ENCODE measurements at places on chromosomes 13 and 19.

DNA sequence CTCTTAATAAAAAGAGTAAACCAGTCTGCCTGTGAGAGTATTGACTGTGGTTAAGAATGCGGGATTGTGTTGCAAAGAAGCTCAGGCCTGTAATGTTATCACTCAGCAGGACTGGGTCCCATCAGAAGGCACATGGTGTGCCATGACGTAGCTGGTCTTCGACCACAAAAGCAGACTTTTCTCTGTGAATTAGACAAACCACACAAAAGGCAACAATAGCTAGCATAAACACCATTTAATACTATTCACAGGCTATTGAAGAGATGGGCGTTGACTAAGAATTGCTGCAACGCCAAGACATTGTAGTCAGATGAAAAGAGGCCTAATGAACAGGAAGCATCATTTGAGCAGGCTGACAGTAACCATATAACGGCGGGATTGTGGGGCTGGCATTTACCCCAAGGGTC lies 235.6 kb upstream of the SOX21 start:
- no peak for DNase-seq

DNA sequence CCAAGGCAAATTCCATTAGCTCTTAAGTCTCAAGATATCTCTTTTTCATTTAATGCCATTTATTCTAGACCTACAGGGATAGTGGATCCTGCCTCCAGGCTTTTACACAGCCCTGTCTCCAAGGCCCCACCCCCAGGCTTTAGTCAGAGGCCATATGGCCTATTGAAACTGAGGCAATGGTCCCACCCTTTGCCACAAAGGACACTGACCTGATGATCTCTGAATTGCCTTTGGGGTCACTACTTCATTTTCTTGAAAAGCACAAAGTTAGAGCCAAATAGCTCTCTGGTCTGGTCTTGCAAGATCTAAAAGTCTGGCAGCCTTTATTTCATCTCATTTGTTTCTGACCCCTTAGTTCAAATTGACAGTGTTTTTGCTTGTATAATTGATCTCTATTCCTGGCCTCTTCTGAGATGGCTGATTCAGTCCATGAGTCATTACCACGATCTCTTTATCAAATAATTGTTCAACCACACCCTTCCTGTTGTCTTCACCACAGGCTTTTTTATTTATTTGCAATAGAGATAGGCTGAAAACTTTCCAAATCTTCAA lies 209.8 kb downstream of the FGF14 start:
- no peak for DNase-seq

- no peak for DNase-seq
These were observed 87.0 kb upstream of the SOX21 start for GRCh38 chr13:94799299-94799698.

DNA sequence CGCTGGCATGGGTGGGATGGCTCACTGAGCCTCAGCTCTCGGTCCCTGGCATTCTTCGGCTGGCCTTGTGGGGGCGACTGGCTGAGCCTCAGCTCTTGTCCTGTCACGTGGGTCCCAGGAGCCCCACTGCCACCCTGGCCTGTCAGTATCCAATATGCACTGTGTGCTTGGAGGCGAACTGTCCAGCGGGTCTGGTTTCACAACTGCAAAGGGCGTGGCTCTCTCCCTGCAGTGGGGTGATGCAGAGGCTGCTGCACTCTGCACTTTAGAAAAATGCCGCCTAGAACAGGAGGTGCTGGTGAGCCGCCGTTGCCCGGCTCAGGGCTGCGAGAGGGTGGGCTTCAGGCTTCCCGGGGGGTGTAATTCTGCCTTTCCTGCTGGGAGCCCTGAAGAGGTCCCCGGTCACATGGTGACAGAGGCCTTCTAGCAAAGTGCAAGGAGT lies 17.0 kb upstream of the TMEM255B start:
- DNase-seq: no peak

DNA sequence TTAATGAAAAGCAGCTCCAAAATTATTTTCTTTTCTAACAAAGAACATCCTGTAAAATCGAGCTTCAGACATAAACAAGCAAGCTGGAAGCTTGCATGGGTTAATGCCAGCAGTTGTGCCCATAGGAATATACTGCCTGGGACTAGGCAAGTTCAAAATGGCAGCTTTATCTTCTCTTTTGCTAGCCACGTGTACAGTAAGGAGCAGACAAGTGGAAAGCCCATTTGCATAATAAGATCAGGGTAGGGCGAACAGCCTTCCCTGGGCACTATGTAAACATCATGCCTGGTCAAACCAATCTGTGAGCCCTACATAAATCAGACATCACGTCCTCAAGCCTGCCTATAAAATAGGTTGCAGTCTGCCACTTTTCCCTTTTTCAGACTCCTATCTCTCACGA lies 489.7 kb downstream of the RFC3 start:
- no peak for DNase-seq

- DNase-seq: no peak
These were observed 61.1 kb downstream of the MIPEP start for GRCh38 chr13:23828086-23828485.

DNA sequence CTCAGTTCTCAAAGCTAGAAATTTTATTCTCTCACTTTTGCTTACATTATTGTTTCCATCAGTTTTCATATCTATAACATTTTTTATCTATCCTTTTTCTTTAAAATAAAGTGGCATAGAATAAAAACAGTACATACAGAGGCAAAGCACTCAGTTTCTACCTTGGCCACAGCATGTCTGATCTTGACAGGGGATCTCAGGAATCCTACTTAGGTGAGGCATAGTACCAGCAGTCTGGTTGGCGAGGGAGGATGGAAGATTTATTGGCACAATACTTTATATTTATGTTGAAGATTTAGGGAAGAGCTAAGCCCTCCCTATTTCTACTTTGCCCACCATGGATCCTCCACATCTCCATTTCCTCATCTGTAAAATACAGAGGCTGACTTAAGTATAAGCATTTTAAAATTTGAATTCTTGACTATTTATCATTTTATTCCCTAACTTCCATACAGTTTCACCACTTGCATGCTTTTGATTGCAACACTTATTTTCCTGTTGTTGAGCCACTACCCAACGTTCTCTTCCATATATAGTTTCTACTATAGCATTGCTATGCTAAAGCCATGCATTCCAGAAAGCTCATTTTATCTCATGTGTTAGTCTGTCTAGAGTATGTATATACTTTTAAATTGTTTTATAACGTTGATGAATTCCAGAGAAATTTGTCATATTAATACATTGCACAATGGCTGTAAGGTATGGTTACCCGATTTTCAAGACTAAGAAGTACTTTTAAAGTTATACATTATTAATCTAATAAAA lies 506.7 kb downstream of the KCTD12 start:
- DNase-seq: no peak

DNA sequence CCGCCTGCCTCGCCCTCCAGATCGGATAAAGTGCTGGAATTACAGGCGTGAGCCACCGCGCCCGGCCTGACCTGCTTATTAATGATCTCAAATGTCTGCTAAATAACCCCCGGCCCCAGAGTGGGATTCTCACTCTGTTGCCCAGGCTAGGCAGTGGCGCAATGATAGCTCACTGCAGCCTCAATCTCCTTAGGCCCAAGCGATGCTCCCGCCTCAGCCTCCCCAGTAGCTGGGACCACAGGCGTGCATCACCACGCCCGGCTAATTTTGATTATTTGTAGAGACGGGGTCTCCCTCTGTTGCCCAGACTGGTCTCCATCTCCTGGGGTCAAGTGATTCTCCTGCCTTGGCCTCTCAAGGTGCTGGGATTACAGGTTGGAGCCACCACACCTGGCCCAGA lies 626 bp upstream of the ATP5F1D start:
- no peak for DNase-seq

- no peak for DNase-seq
These were observed 9.1 kb upstream of the ERVK3-1 start for GRCh38 chr19:58296104-58296503.

Measured in stimulated activated CD8-positive, alpha-beta memory T cell treated with anti-CD3 and anti-CD28 coated beads, Interleukin-4, amount 100 ng/mL, for 48 hours (primary cell).